ENCODE measurements at places on chromosomes 7 and 10.

DNA sequence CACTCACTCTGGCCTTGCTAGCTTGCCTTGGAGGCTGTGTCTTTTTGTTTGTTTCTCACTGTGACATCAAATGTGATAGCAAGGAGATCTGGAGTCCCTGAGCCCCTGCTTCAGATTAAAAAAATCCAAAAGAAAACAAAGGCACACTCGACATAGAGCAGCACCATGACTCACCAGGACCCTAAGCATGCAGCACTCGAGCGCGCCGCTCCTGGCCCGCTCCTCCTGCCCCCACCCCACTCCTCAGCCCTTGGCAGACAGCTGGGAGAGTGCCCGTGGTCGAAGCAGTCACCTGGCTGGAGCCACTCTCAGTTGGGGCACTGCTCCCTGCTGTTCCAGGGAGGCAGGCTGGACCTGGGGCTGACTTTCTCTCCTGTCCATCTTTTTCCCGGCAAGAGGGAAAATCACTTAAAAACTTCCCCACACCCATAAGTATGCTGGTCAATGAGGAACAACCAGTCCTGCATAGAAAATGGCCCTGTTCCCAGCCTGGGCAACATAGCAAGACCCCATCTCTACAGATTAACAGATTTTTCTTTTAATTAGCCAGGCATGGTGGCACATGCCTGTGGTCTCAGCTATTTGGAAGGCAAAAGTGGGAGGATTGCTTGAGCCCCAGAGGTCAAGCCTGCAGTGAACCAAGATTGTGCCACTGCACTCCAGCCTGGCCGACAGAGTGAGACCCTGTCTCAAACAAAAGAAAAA is 128.4 kb downstream of the PAXIP1 start:
- DNase-seq, result no peak

GRCh38 chr10:84531396-84531795 is 203.0 kb downstream of the CCSER2 start:
- no peak for DNase-seq

- peak; percentile 77 for DNase-seq
Observed at GRCh38 chr10:89332123-89332633, 4.4 kb downstream of the IFIT3 start.

- no peak for DNase-seq
Observed at GRCh38 chr7:128215281-128215680, 25.8 kb upstream of the LEP start.

DNA sequence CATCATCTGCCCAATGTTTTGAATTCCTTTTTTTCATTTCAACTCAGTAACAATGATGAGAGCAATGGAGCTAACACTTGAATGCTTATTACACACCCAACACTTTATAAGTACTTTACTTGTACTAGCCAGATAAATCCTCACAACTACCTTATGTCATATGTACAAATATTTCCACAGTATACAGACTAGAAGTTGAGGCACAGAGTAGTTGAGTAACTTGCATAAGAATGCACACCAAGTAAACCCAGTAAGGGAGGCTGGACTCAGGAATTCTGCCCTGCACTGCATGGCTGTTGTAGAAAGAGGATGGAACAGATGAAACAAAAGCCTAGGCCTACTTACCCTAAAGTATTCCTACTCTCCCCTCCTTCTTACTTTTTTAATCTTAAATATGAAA is 15.8 kb downstream of the DPY19L1 start:
- no peak for DNase-seq

DNA sequence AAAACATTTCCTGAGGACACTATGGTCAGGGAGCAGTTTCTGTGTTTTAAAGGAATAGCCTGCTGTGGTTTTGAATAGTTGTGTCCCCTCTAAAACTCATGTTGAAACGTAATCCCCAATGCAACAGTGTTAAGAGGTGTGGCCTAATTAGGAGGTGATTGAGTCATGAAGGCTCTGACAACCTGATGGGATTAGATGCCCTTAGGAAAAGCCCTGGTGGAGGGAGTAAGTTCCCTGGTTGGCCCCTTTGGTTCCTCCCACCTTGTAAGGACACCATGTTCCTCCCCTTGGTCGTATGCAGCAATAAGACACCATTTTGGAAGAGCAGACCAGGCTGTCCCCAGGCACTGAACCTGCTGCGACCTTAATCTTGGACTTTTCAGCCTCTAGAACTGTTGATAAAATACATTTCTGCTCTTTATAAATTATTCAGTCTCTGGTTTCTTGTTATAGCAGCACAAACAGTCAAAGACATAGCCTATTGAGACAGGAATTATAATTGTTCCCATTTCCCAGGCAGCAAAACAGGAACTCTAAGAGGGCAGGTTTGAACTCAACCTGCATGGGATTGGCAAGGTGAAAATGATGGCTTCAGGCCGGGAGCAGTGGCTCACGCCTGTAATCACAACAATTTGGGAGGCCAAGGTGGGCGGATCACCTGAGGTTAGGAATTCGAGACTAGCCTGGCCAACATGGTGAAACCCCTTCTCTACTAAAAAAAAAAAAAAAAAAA is 20.5 kb upstream of the TNS3 start:
- no peak for DNase-seq

DNA sequence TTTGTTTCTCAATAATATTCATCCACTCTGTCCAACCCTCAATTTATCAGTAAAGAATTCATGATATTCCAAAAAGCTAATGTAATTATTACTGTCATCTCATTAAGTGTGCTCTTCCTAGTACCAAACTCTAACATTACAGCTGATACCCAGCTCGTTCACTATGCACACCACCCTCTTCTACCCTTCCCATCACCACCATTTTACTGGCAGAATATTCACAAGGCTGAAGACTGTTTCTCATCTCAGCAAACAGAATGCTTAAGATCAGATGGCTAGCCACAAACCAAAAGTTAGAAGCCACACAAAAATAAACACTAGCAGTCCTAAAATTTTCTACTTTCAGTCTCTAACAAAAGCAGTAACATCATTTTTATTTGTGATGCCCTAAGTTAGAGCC is 121.5 kb downstream of the SRPK2 start:
- no peak for DNase-seq

- DNase-seq, result no peak
Observed at GRCh38 chr7:17611611-17612010, 313.2 kb downstream of the AHR start.

GRCh38 chr7:50396856-50397255 is 53.3 kb downstream of the FIGNL1 start:
- no peak for DNase-seq

GRCh38 chr7:118575393-118575948 is 351.0 kb downstream of the ANKRD7 start:
- DNase-seq, result no peak

DNA sequence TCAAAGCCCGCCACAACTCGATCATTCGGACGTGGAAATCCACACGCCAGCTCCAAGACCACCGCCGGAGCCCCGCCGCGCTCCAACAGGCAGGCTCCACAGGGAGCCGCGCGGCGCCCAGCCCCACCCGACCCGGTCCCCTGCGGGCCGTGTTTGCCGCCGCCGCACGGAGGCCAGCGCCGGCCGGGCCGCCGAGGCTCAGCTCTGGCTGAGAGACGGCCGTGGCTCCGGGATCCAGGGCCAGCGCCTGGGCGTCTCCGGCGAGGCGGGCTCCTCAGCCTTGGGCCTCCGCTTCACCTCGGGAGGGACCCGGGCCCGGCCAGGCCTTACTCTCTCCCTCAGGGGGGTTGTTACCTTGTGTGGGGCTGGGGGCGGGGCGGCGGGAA is 333 bp downstream of the SMNDC1 start:
- peak; percentile 24 for DNase-seq

DNA sequence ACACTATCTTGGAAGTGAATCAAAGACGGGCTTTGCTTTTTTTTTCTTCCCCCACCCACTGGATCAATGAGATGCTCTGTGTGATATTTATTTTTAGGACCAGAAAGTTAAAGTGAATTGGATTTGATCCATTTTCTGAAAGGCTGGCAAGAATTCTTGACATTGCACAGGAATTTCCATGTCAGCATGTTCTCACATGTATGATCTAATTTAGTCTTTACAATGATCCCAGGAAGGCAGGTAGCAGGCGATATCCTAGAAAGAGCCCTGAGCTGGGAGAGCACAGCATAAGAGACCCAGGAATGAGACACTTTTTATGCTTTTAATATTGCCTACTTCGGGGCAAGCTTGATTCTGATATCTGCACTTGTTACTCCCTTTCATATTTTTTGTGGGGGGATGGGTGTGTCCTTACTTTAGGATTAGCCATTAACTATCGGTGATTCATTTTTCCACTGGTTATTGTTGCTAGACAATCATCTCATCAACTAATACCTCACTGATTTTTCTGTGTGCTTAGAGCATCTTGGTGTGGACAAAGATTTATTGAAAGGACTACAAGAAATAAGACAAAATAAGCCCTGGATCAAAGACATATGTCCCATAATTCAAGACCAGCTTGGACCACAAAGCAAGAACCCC is 58.1 kb downstream of the NRP1 start:
- DNase-seq, result no peak

- no peak for DNase-seq
Observed at GRCh38 chr10:85641479-85642009, 725.1 kb downstream of the GRID1 start.

GRCh38 chr7:119320316-119320715 is 952.7 kb upstream of the KCND2 start:
- no peak for DNase-seq

DNA sequence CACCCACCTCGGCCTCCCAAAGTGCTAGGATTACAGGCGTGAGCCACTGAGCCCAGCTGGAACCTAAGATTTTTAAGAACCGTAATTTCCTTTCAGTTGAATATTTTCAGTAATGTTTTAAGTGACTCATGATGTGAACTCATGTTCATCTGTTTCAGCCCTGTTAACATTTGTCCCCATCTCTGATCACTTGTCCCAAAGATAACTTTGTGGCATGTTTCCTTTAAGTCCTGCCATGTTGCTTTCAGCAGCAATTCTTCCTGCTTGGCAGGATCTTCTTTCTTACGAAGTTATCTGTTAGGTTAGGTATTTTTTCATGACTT is 19.3 kb downstream of the ZRANB1 start:
- no peak for DNase-seq

- no peak for DNase-seq
Observed at GRCh38 chr7:134856691-134857090, 77.3 kb downstream of the CALD1 start.

- peak; percentile 82 for DNase-seq
Observed at GRCh38 chr7:44615149-44615611, 8.8 kb downstream of the OGDH start.

- no peak for DNase-seq
Observed at GRCh38 chr10:58897708-58898107, 278.7 kb upstream of the PHYHIPL start.

DNA sequence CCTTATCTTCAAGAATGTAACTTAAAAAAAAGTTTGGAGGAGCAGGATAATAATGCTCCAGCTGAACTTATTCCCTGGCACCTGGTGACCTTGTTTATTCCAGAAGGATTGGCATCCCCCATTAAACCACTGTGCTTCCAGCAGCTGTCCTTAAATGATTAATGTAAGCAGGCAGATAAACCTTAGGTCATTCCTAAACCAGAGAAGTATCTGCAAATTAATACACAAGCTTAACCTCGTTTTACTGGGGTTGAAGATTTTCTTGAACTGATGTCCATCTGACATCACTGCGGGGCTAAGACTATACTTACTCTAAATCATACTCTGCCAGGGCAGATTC is 116.1 kb upstream of the PALS2 start:
- no peak for DNase-seq

- DNase-seq, result no peak
Observed at GRCh38 chr10:44882166-44882720, 28.9 kb upstream of the TMEM72 start.

- no peak for DNase-seq
Observed at GRCh38 chr10:4191894-4192293, 406.9 kb upstream of the KLF6 start.

- DNase-seq, result no peak
Observed at GRCh38 chr7:45515346-45515745, 58.8 kb upstream of the ADCY1 start.

GRCh38 chr10:13960603-13961002 is 370.1 kb downstream of the FRMD4A start:
- DNase-seq, result no peak

GRCh38 chr10:7577579-7577978 is 89.2 kb downstream of the ITIH5 start:
- DNase-seq, result no peak

- no peak for DNase-seq
Observed at GRCh38 chr7:74569501-74570075, 87.9 kb upstream of the GTF2I start.

- peak; percentile 85 for DNase-seq
Observed at GRCh38 chr7:107914831-107915230, 23.8 kb downstream of the DLD start.

- DNase-seq, result no peak
Observed at GRCh38 chr7:74101061-74101681, 17.6 kb downstream of the LIMK1 start.

- DNase-seq, result peak; percentile 81
Observed at GRCh38 chr10:11684717-11685645, 57.2 kb upstream of the ECHDC3 start.
